ENCODE measurements at places on chromosomes 4 and X. TPM values are rescaled to one million over a fixed set of nuclear protein-coding genes. Genes with fewer than 3 reads are reported as not detected.

UGT2B7 gene
- 42.7 TPM for total RNA-seq

GSPT2 gene
- 9.9 TPM for total RNA-seq

NLRP2B gene
- not detected for total RNA-seq

DNA sequence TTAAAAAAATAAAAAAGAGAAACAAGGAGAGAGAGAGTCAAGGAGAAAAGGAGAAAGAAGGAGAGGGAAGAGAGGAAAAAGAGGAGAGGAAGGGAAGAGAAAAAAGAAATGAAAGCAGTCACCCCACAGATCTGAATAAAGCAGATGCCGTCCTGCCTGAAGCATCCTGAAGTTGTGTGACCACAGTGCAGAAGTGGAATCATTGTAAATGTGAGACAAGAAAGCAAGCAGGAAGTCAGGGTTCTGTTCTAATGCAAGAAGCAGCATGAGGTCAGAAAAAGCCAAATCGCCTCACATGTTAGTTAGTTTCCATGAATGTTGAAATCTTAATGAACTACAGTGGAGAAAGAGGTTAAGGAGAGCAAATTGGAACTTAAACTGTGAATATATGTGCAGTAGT, 692.5 kb downstream of the CENPC start:
- no peak for DNase-seq

- peak; percentile 4 for DNase-seq
Observed at GRCh38 chr4:110823251-110823650, 200.4 kb upstream of the PITX2 start.

GRCh38 chrX:39536211-39536610, 561.5 kb downstream of the BCOR start:
- no peak for DNase-seq

- DNase-seq = peak; percentile 68
Observed at GRCh38 chr4:88610771-88611170, 18.5 kb downstream of the HERC3 start.

- DNase-seq = no peak
Observed at GRCh38 chr4:171430495-171430894, 382.7 kb upstream of the GALNTL6 start.

- DNase-seq = no peak
Observed at GRCh38 chrX:151773434-151773833, 38.9 kb downstream of the CNGA2 start.

DNA sequence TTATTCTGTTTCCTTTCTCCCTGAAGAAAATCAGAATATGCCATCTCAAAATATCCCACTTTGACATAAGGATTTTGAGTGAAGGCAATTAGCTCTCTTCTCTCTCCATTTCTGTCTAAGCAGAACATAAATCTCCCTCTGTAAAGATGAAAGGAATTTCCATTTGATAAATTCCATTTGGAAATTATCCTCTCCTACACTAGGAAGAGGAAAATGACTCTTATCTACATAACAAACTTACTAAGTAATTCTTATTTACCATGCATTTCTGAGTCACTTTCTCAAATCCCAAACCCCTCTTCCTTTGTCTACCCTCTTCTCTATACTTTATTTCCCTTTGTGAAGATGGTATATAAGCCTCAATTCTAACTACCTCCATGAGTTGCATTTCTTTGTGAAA, 11.4 kb downstream of the TBCK start:
- no peak for DNase-seq

GRCh38 chr4:66842724-66843088, 702.6 kb downstream of the CENPC start:
- no peak for DNase-seq

DNA sequence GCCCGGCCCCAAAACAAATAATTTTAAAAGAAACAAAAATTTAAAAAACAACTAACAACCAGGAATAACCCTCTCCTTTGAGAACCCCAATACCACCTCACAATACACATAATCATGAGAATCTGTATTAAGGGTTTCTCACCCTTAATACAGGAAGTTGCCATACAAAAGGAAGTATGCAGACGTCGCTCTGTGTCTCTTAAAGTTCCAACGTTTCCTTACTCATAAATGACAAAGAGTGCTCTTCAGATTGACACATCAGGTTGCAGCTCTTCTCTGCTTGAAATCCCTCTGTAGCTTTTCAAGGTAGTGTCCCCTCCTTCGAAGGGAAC, 73.9 kb upstream of the IRF2 start:
- no peak for DNase-seq

GRCh38 chr4:155599596-155599995, 67.1 kb upstream of the GUCY1A1 start:
- no peak for DNase-seq

DNA sequence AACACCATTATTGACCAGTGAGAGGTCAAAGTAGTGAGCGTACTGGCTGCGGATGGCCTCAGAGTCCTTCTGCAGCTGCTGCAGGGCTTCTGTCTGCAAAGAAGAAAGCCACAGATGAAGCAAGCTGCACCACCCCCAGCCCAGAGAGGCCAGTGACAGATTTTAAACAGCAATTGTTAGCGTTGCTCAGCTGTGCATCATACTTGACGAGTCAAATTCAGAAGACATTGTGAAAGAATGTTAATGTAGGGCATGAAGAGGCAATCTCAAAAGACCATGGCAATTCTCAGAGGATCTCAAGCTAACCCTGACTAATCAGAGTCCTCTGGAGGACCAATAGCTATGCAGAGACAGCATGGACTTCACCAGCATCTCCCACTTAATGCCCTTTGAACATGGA, 16.6 kb downstream of the DKC1 start:
- no peak for DNase-seq

- no peak for DNase-seq
Observed at GRCh38 chr4:131974730-131975129, 1174.4 kb upstream of the PCDH10 start.

Measured in kidney epithelial cell (primary cell).